ENCODE measurements at places on chromosomes 6 and 20. TPM values are rescaled to one million over a fixed set of nuclear protein-coding genes. Genes with fewer than 3 reads are reported as not detected.

Gene BPIFB1
- not detected for total RNA-seq

DNA sequence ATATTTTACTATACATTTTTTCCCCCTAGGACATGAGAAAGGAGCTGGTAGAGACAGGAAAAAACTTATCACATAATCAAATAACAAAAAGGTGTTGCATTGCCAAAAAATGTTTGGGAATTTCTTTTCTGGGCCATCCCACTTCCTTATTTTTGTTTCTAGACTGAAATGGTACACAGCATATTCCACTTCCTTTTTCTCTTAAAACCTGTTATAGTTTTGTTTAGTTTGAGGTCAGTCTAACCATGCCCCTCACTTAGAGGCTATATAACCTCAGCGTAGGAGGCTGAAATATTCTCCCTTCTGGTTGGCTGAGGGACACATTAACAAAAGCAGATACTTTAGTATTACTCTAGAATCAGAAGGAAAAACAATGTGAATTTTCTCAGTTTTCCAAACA lies 323.9 kb downstream of the GJA1 start:
- ATAC-seq = no peak

- no peak for ATAC-seq
Measured at GRCh38 chr6:166672624-166673206, 45.7 kb upstream of the RPS6KA2 start.

GRCh38 chr6:126724821-126725220 lies 384.9 kb downstream of the CENPW start:
- no peak for ATAC-seq

DNA sequence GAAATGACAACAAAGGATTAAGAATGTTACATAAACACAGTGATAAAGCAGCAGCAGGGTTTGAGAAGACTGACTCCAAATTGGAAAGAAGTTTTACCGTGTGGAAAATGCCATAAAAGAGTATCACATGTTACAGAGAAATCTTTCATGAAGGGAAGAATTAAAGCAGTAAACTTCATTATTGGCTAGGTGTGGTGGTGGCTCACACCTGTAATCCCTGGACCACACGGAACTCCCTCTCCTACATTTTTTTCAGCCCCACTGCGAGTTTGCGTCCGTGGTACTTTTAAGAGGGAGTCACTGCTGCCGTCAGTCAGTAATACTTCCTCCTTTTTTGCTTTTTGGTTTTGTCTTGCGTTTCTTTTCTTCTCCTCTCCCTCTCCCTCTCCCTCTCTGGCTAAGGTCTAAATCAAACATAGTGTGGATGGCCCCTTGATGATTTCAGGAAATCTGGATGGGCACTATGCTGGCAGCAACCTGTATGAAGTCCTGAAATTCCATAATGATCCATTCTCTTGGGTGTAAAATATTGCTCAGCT lies 112.3 kb downstream of the MAN1A1 start:
- no peak for ATAC-seq

DNA sequence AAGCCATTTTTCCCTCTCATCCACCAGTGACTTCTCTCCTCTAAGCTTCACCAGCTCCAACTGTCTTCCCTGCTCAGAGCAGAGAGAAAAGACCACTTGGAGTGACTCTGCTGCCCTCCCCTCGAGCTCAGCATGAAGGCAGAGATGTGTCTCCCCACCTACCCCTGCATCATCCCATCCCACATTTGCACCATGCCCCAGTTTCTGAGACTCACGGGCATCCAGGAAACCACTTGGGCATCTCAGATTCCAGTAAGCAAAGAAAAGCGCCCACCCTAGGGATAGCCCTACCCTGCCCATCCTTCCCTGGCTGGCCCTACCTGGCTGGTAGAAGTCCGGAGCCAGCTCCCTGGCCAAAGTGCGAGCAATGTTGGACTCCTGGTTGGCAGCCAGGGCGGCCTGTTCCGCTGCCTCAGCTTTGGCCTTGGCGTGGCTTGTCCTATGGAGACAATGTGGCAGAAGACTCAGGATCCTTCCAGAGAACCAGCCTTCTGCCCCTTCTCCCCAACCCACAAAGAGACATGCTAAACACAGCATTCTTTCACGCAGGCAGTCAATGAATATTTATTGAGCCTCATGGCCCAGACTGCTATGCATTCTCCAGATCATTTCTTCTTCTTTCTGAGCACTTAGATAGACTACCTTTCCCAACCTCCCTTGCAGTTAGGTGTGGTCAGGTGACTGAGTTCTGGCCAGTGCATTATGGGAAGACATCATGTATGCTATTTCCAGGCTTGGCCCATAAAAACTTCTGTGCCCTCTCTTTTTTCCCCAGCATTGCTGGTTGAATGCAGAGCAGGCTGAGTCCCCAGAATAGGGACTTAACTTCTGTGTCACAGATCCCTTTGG lies 68.6 kb downstream of the JPH2 start:
- ATAC-seq = peak; percentile 60

DNA sequence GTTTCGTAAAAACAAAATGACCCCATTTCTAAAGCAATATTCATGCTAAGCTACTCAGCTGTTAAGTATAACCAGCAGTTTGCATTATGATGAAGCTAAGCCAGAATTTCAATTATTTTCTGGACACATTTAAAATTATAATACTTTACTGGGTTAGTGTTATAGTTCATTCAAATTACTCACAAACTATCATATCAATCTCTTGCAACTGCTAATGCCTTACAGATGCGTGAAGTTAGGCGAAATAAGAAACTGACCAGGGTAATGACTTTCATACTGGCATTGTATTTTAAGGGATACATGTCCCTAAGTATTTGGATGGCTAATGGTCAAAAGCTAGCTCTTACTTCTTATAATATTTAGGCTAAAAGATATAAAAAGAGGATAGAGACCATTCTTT lies 249.6 kb downstream of the TSHZ2 start:
- no peak for ATAC-seq

- no peak for ATAC-seq
Measured at GRCh38 chr6:141026504-141026903, 1106.2 kb upstream of the GJE1 start.

- no peak for ATAC-seq
Measured at GRCh38 chr6:89736893-89737292, 82.7 kb downstream of the MDN1 start.

GRCh38 chr20:38073307-38074071 lies 39.9 kb downstream of the RPRD1B start:
- ATAC-seq = peak; percentile 67
